D721Med (cell line): ENCODE measurements at places on chromosomes 1 and 21.

DNA sequence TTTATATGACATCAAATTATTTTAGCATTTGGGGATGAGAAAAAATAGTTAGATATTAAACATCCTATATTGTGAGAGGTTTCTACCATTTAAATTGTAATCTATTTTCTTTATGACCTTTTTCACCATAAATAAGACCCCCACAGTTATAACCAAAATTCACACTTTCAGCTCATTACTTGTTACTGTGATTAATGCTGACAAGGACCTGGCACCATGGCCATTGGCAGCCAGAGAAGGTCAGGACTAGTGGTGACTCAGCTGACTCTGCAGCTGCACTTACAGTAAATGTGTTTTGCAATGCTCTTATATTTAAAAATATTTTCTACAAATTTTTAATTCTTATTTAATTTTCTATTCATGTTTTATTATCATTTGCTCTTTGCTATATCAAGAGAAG, 133.3 kb upstream of the C1orf105 start:
- no peak for DNase-seq

GRCh38 chr1:245546875-245547274, 392.1 kb downstream of the KIF26B start:
- no peak for DNase-seq

DNA sequence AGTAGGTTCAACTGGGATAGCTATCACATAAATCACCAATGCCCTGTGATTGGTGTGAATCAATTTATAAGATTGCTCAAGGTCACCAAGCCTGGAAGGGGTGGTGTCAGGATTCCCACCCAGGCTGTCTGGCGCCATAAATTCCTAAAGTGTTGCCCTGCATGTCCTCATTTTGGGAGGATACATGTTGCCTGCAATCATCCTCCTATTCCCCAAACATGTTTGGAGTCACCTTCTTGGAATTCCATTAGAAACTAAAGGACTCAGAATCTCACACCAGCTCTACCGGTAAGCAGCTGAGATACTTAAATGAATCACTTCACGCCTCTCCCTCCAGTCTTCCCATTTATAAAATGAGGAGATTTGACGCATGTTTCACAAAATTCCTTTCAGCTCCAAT, 54.1 kb upstream of the SLC45A1 start:
- DNase-seq, result no peak

DNA sequence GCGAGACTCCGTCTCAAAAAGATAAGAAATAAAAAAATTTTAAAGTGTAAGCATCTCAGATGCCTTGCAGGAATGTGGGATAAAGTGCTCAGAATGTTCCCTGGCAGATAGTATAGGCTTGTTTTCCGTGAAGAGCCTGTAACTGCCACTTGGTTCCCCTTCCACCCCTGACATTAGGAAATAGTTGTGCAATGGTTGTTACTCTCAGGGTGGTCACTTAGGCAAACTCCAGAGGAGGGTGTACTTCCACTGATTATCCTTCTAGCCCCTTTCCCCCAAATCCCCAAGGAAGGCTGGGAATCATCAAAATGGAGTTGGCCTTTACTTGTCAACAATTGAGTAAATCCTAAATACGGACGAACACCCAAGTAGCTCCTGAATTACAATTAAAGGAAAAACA, 10.4 kb downstream of the RPL11 start:
- DNase-seq, result no peak

DNA sequence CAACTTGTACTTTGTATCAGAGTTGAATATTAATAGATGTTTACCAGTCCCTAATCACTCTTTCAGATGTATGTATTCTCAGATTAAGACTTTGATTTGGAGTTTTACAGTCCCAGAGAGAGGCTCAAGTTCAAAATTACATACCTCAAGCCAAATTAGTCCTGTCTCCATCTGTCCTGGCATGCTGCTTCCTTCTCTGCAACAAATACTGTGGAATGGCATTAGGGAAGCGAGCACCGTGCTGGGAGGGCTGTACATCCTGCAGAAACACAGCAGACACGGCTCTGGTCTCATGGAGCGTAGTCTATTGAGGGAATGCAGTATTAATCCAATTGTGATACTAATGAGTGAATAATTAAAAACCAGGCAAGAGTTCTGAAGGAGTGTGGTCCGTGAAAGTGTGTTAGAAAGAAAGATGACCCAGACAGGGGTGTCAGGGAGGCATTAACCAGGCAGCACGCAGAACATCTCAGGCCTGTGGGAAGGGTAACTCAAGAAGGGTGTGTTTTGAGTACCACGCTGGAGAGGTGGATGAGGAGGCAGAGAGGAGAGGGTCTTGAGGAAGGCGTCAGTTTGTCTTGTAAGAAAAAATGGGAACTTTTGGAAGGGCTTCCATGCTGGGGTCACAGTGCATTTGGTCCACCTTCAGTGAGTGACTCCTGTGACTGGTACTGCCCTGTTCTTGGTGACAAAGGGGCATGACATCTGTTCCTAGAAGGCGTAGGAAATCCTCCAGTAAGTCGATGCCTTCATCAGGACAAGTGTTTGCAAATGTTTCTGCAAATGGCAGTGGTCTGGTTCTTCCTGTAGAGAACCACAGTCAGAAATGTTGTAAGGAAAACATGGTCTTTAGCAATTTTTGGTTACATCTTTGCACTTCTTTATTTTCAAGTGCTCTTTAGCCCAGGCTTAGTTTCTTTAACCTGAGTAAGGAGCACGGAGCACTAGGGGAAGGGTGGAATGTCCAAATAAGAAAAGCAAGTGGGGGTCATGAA, 1.6 kb downstream of the RAB4A start:
- DNase-seq, result no peak

GRCh38 chr1:92536980-92537884, 50.5 kb upstream of the GFI1 start:
- DNase-seq, result no peak

GRCh38 chr1:31790641-31791091, 25.2 kb downstream of the SPOCD1 start:
- no peak for DNase-seq

- DNase-seq, result no peak
These were observed 107.7 kb upstream of the SLC5A9 start for GRCh38 chr1:48114596-48115382.

GRCh38 chr1:204357551-204358490, 1.9 kb downstream of the PLEKHA6 start:
- no peak for DNase-seq

- DNase-seq, result no peak
These were observed 17.0 kb downstream of the MAP7D1 start for GRCh38 chr1:36172983-36173382.

- no peak for DNase-seq
These were observed 52.4 kb upstream of the H6PD start for GRCh38 chr1:9181990-9182783.

GRCh38 chr1:28913786-28914227, 562 bp upstream of the EPB41 start:
- DNase-seq, result no peak

GRCh38 chr1:180252638-180253536, 22.8 kb downstream of the LHX4 start:
- DNase-seq, result peak; percentile 65

GRCh38 chr1:69519006-69519405, 48.7 kb upstream of the LRRC7 start:
- no peak for DNase-seq

GRCh38 chr1:33853431-33853830, 10.4 kb upstream of the HMGB4 start:
- no peak for DNase-seq

GRCh38 chr1:93463960-93464359, 16.0 kb downstream of the FNBP1L start:
- DNase-seq, result no peak

DNA sequence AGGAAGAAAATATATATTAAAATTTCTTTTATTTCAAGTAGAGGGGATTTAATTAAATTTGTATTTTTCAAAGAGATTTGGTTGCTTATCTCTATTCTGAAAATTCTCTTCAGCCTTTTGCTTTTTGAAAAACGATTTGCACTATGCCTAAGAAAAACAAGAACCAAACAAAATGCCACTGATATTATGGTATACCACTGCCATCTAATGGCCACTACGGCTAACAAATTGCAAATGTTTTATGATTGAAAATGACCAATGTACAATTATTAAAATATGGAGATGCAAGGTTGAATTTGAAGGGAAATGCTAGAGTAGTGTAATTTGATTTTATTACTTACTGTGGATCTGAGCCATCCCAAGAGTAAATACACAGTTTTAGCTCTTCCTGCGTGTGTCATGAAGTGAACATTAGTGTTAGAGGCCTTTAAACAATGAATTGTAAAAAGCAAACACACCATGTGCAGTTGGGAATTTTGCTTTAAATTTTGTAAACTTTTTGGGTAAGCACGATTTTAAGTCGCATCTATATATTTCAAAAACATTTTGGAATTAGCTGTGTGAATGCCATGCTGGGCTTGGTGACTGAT, 137.4 kb upstream of the USP25 start:
- no peak for DNase-seq

- DNase-seq, result no peak
These were observed 28.8 kb downstream of the SNAP47 start for GRCh38 chr1:227764019-227764391.

GRCh38 chr1:150842343-150842742, 34.1 kb downstream of the ARNT start:
- no peak for DNase-seq

- DNase-seq, result no peak
These were observed 485 bp downstream of the EFNA1 start for GRCh38 chr1:155127967-155128754.

DNA sequence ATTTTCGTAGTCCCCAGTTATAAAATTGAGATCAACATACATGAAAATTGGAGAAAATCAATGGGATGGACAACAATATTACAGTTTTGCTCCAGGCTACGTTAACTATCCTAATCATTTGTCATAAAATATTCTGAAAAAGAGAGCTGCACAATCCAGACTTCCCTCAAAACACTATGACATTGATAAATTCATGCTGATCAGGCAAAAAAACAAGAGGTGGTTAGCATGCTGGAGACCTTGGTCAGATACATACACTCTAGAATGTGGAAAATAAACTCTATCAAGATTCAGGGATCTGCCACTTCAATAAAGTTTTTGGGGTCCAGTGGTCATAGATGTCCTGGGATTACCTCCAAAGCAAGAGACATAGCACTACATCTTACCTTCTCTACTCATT, 32.5 kb upstream of the ARHGAP29 start:
- no peak for DNase-seq

GRCh38 chr21:39625211-39625895, 12.6 kb downstream of the B3GALT5 start:
- DNase-seq, result no peak

GRCh38 chr1:155195201-155196102, 12.2 kb downstream of the THBS3 start:
- DNase-seq, result no peak

GRCh38 chr1:163472651-163473248, 151.0 kb downstream of the NUF2 start:
- no peak for DNase-seq

DNA sequence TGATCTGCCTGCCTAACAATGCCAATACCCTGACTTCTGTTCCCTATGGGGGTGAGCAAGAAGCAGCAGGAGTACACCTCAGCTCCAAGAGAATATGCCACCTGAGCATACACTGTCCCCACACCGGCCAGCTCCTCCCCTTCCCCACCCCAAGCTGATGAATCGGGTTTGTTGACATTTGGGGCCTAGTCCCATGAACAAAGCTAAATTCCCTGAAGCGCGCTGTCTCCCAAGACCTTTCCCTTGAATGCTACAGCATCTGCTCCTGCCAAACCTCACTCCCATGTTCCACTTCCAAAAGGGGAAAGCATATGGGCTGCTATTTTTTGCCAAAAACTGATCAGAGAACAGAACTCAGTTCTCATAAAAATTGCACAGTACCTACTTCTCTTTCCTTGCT, 220.4 kb upstream of the CAMK1G start:
- DNase-seq, result no peak

DNA sequence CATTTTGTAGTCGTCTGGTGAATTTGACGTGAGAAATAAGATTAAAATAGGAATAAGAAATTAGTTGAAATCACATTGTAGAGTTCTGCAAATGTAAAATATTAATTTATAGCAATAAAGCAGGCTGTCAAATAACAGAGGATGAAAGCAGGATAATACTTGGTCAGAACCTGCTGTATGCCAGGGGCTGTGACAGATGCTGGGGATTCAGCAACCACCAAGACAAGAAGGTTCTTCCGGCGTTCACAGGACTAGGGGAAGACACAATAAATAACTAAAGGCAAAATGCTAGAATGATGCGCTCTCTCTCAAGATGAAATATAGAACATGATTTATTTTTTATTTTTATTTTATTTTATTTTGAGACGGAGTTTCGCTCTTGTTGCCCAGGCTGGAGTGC, 6.8 kb upstream of the PARK7 start:
- no peak for DNase-seq

DNA sequence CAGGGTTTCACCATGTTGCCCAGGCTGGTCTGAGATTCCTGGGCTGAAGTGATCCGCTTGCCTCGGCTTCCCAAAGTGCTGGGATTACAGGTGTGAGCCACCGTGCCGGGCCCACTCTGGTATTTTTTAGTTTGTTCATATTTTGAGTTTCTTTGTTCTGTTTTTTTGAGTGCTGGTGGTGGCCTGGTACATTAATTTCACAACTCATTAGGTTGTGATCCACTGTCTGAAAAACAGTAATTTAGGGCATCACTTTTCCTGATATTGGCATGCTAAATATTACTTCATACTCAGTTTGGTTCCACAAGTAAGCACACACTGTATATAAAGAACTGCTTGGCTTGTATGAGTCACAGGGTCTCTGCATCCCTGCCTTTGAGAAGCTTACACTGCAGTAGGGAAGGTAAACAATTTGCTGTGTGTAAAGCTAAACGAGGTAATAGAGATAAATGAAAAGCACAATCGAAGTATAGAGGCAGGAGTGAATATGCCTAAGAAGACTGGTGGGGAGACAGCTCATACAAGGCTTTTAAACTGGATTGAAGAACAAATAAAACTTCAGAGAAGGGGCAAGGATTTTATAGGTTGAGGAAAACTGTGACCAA, 7.7 kb downstream of the SNX27 start:
- no peak for DNase-seq

DNA sequence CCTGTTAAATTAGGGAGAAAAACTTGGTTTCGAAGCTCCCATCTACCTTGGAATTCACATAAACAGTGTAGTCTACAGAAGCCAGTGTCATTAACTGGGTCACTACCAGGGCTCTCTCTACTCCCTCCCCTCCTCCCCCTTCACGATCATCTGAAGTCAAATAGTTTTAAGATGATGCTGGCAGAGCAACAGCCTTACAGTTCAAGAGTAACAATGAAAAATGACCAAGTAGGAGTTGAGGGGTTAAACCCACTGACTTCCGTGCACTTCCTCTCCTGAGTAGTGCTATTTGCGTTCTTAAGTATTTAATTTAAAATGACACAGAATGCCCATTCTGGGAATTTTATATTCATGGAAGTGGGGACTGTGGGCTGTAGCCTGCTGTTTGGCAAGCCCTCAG, 236.9 kb downstream of the SIPA1L2 start:
- DNase-seq, result no peak

GRCh38 chr1:21517660-21518480, 8.6 kb downstream of the ALPL start:
- DNase-seq, result no peak

GRCh38 chr1:28456078-28456477, 49.8 kb upstream of the RCC1 start:
- DNase-seq, result no peak
